ENCODE measurements at places on chromosomes 11 and 22.

DNA sequence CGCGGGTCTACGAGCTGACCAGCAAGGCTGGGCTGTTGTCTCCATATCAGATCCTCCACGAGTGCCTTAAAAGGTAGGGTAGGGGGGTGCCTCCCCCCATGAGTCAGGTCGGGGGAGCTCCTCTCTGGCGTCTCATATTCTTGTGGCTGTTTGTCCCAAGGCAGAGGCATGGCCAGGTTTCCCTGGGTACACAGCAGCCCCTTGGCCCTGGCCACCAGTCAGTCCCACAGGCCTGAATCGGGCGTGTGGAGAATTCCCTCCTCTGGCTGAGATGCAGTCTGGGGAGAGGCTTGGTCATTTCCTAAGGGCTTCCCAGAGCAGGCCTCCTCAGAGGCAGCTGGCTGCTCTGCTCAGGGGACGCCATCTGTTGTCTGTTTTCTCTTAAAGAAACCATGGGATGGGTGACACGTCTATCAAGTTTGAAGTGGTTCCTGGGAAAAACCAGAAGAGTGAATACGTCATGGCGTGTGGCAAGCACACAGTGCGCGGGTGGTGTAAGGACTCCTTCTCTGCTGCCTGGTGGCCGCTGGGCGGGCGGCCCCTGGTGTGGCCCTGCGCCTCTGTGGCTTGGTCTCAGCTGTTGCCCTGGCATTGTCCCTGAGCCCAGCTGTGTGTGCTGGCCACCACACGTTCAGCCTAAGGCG lies 9.6 kb upstream of the RANBP1 start:
- no peak for DNase-seq

GRCh38 chr22:48144318-48144717 lies 1381.9 kb downstream of the TBC1D22A start:
- no peak for DNase-seq

DNA sequence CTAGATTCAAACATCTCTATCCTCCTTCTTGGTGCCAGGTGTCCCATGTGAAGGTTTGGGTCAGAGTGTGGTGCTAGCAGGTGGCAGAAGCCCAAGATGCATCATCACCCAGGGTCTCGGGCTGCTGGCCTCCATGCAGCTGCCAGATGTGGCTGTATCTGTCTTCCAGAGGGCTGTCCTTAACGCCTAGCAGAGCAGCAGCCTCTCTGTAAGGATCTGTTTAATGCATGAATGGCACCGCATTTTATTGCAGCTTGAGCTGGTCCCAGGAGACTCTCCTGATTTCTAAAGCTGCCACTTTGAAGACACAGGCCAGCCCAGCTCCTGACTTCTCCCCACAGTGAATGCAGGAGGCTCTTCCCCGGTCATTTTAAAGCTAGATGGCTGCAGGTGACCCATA lies 26.3 kb downstream of the SLC1A2 start:
- no peak for DNase-seq

GRCh38 chr22:21702700-21703683 lies 32.6 kb downstream of the YPEL1 start:
- DNase-seq = no peak

DNA sequence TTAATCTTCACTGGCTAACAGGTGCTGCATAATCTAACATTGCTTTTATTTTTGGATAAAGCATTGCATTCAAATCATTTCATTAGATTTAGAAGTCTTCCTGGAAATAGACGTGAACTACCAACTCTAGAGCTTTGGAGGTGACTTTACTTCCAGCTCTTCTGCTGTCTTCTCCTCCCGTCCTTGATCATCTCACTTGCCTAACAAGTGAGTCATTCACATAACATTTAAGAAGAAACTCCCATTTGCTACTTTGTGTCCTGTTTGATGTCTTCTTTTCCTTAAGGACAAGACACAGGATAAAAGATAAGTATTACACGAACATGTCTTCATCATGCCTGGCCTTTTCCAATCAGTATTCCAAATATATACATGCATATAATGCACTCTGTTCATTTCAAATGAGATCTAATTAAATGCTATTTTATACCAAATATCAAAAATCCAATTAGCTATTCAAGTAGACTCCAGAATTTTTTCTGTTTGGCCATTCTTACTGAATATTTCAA lies 88.3 kb downstream of the BDNF start:
- no peak for DNase-seq

GRCh38 chr11:69468911-69469885 lies 12.3 kb upstream of the LINC01488 start:
- no peak for DNase-seq

- no peak for DNase-seq
These were observed 85.2 kb upstream of the ARHGAP20 start for GRCh38 chr11:110797453-110797852.

- no peak for DNase-seq
These were observed 1289.4 kb downstream of the FAM181B start for GRCh38 chr11:81444297-81444696.

DNA sequence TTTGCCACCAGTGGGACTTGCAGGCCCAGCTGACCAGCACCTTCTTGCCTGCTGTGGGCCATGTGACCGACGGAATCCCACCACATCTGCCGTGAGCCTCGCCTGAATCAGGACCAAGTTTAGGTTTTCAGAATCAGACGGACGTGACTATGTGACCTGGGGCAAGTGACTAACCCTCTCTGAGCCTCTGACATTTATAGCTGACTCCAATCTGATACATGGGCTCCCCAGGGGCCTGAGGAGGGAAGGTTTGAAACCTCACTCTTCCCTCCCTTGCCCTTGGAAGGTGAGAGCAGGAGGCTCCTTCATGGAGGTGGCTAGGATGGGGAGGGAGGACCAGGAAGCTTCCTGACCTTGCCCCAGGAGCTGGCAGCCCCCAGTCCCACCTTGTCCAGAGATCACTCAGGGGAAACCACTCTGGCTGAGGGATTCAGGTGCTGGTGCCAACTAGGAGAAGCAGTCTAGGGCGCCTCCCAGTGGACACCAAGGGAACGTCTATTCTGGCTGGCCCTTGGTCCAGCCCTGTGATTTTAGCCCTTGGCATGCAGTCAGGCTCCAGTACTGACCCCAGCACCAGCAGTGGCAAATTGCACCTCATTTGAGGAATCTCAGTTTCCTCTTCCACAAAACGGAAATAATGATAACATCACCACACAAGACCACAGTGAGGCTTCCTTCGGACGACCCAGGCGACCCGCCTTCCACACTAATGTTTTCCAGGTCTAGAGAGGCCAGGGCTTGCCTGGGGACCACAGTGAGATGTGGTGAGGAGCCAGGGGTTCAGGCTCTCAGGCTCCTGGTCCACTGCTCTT lies 47.2 kb upstream of the SYT7 start:
- peak; percentile 13 for DNase-seq

DNA sequence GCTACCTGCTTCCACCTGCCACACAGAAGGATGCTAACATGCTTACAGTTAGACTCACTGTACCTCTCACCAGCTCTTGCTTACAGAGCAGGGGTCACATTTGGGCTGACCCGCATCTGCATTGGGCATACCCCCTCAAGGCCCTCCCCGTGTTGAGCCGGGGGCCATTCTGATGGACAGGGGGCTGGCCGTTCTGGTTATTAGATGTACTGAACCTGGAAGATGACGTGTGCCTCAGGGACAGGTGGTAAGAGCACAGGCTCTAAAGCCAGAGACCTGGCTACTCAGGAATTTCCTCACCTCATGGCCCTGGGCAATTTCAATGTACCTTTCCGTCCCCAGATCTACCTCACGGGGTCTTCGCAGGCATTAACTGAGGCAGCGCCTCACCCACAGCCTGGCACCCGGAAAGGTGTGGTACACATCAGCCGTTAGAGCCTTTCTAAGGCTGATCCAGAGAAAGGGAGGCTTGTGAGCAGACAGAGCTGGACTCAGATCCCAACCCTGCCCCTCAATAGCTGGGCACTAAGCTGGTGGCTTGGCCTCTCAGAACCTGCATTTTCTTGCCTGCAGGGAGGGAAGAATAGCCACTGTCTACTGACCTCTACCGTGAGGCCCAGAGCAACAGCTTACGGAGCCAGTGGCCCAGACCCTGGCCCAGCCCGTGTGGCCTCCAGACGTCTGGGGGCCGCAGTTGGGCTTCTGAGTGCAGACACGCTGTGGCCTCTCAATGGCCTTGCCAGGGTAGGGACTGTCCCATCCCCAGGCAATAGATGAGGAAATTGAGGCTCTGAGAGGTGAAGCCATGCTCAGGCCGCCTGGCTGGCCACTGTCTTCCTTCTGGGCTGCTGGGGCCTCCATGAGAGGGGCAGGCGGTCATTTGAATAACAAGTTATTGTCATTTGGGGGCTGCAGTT lies 100.6 kb downstream of the MORC2 start:
- no peak for DNase-seq

GRCh38 chr11:10441652-10442503 lies 13.2 kb upstream of the AMPD3 start:
- DNase-seq = no peak

DNA sequence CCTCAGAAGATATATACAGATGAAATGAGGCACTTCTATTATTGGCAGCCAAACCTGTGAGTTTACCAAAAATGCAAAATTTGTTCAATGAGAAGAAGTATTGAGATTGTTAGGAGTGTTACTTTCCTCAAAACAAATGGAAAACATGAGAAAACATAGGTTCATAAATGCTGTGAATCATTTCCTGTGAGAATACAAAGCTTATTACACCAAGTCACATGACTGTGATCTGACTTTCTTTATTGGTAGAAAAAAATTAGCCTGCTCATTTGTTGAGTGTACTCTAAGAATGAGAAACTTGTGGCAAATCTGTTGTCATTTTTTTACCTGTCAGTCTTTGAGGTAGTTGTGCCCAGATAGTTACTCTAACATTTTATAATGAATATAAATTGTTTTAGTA lies 215.1 kb downstream of the TMEM135 start:
- DNase-seq = no peak

DNA sequence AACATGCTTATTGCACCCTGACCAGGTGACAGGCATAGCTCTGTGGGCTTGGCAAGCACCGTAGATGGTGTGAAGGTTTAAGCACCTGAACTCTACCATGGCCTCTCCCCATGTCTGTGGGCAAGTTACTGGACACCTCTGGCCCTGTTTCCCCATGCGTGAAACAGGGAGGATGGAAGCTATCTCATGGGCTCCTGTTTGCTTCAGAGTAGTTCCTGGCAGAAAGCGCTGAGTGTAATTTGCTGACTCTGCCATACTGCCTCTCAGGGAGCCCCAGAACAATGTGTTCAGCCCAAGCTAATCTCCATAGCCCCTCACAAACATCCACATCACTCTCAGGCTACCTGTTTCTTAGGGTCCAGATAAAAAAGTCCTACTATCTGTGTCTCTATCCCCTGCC lies 2.4 kb downstream of the CBX6 start:
- DNase-seq = no peak

- peak; percentile 94 for DNase-seq
These were observed 16.8 kb upstream of the CASTOR1 start for GRCh38 chr22:30305906-30306626.

Data from T-helper 2 cell (primary cell).